ENCODE measurements at places on chromosomes 6 and 20.
A peak's percentile ranks its signal among the peaks of the same experiment; 100 is the strongest.

- no peaks in the 10 kb centered on the region for H3K36me3 ChIP-seq
- peaks cover 3% of the 10 kb centered on the region for H3K27me3 ChIP-seq
- DNase-seq = no peak
- H3K4me1 ChIP-seq = no peaks in the 10 kb centered on the region
Measured at GRCh38 chr6:71250099-71250602, 38.5 kb upstream of the OGFRL1 start.

- H3K4me1 ChIP-seq = peaks cover 10% of the 10 kb centered on the region
- DNase-seq = no peak
- no peak overlapping the region for H3K27ac ChIP-seq
- no peak overlapping the region for H3K4me3 ChIP-seq
Measured at GRCh38 chr6:4922488-4923037, 81.3 kb downstream of the RPP40 start.

DNA sequence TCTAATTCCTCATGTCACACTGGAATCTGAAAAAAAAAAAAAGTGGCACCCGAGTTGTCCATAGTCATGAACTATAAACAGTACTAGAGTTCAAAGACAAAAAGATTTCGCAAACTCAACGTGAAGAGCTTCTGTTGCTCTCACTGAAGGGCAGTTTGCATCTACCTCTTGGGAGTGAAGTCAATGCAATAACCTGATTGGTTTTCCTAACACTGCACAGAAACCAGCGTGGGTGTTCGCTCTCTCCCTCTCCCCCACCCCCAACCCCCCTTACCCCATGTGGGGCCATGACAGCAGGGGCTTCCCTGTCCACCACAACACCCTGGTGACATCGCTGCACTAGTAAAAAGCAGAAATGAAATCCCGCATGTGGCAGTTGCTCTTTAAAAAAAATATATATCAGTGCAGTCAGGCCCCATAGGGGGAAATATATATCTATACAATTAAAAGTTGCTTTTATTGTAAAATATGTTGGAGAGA lies 66.9 kb downstream of the GMPR start:
- no peak overlapping the region for H3K27ac ChIP-seq
- no peaks in the 10 kb centered on the region for H3K27me3 ChIP-seq
- no peak overlapping the region for H3K4me3 ChIP-seq
- peaks cover 3% of the 10 kb centered on the region for H3K4me1 ChIP-seq
- H3K36me3 ChIP-seq = peaks cover 28% of the 10 kb centered on the region

- no peaks in the 10 kb centered on the region for H3K4me1 ChIP-seq
- H3K27ac ChIP-seq = no peak overlapping the region
- H3K4me3 ChIP-seq = no peak overlapping the region
- no peak for DNase-seq
Measured at GRCh38 chr20:22928679-22929078, 106.4 kb upstream of the SSTR4 start.

DNA sequence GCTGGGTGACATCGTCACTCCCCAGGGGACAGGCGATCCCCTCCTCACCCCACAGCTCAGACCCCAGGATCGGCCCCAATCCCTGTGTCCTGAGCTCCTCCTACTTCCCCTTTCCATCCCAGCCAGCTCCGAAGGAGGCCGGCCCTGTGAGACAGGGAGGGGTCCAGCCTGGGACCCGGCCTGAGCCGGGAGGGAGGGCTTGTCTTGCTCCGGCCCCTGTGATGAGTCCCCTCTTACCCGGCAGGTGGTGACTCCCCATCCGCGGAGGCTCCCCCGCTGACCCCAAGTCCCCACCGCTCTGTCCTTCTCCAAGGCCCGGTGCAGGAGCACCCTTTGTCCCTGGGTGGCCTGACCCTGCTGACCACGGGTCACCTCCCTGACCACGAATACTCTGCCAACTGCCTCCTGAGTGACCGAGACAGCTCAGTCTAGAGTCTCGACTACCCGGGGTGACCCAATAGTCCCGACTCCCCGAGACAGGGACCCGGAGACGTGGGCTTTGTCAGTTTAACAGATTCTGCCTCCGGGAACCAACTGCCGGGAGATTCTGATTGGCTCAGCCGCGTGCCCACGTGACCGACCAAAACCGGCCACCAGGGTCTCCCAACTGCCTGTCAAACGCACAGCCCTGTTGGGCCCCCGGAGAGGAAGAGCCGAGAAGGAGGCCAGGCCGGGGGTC lies 187.4 kb upstream of the PROKR2 start:
- no peaks in the 10 kb centered on the region for H3K4me1 ChIP-seq
- peak overlapping the region; percentile 40 for H3K4me3 ChIP-seq
- peaks cover 16% of the 10 kb centered on the region for H3K27me3 ChIP-seq
- no peaks in the 10 kb centered on the region for H3K36me3 ChIP-seq
- no peak overlapping the region for H3K27ac ChIP-seq

- H3K27me3 ChIP-seq = no peaks in the 10 kb centered on the region
- H3K4me3 ChIP-seq = no peak overlapping the region
- H3K4me1 ChIP-seq = peaks cover 6% of the 10 kb centered on the region
- H3K36me3 ChIP-seq = peaks cover 40% of the 10 kb centered on the region
Measured at GRCh38 chr6:31641370-31641769, 11.1 kb downstream of the BAG6 start.

DNA sequence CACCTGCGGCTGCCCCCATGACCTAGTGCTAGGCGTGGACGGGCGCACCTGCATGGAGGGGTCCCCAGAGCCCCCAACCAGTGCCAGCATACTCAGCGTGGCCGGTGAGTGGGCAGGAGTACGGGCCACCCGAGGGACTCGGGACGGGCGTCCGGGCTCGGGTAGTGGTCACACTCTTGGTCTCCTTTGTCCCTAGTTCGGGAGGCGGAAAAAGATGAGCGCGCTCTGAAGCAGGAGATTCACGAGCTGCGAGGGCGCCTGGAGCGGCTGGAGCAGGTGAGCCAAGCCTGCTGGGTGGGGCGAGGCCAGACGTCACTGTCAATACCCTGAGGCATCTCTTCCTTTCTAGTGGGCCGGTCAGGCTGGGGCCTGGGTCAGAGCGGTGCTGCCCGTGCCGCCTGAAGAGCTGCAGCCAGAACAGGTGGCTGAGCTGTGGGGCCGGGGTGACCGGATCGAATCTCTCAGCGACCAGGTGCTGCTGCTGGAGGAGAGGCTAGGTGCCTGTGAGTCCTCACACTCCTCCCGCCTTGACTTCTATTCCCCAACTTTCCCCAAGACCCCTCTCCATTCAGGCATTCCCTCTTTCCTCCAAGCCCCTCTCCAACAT lies 2.9 kb downstream of the EGFL8 start:
- peaks cover 6% of the 10 kb centered on the region for H3K36me3 ChIP-seq
- no peaks in the 10 kb centered on the region for H3K4me1 ChIP-seq
- H3K4me3 ChIP-seq = no peak overlapping the region
- H3K27me3 ChIP-seq = no peaks in the 10 kb centered on the region
- no peak overlapping the region for H3K27ac ChIP-seq

DNA sequence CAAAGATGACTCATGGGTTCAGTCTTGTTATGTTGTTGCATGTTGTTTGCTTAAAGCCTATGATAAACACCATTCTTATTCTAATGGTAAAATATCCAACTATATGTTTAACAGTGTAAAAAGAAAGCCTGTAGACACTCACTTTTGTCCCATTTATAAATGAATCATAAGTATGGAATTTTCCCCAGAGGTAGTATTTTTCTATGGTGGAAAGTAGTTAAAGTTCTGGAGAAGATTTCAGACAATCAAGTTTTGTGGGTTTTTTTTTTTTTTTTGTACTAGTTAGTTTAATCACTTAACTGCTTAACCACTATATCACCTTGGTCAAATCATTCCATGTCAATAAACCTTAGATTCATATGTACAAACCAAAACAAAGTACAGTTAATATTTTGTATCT lies 35.8 kb downstream of the PTCHD4 start:
- DNase-seq = no peak
- H3K27ac ChIP-seq = no peak overlapping the region
- H3K36me3 ChIP-seq = no peaks in the 10 kb centered on the region
- H3K4me3 ChIP-seq = no peak overlapping the region
- peaks cover 2% of the 10 kb centered on the region for H3K27me3 ChIP-seq

DNA sequence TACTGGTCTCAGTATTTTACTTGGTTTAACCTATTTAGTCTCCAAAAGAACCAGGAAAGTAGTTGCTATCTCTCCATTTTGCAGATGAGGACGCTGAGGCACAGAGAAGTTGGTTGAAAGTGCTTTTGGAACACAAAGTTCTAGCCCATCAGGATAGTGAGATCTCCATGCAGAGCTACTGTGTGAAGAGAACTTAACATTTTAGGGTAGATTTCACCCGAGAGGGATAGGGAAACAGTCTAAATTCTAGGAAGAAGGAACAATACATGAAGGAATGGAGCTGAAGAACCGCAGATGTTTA lies 65.1 kb downstream of the PHACTR2 start:
- H3K36me3 ChIP-seq = no peaks in the 10 kb centered on the region
- no peaks in the 10 kb centered on the region for H3K27me3 ChIP-seq
- no peak overlapping the region for H3K4me3 ChIP-seq
- H3K4me1 ChIP-seq = no peaks in the 10 kb centered on the region
- H3K27ac ChIP-seq = no peak overlapping the region

- H3K36me3 ChIP-seq = no peaks in the 10 kb centered on the region
- no peak overlapping the region for H3K4me3 ChIP-seq
- H3K4me1 ChIP-seq = peaks cover 2% of the 10 kb centered on the region
- DNase-seq = no peak
- no peak overlapping the region for H3K27ac ChIP-seq
Measured at GRCh38 chr20:48404598-48404997, 423.2 kb downstream of the PREX1 start.

- peaks cover 13% of the 10 kb centered on the region for H3K27me3 ChIP-seq
- peaks cover 30% of the 10 kb centered on the region for H3K4me1 ChIP-seq
- DNase-seq = no peak
- peaks cover 20% of the 10 kb centered on the region for H3K36me3 ChIP-seq
Measured at GRCh38 chr6:146850238-146850896, 251.6 kb downstream of the ADGB start.

DNA sequence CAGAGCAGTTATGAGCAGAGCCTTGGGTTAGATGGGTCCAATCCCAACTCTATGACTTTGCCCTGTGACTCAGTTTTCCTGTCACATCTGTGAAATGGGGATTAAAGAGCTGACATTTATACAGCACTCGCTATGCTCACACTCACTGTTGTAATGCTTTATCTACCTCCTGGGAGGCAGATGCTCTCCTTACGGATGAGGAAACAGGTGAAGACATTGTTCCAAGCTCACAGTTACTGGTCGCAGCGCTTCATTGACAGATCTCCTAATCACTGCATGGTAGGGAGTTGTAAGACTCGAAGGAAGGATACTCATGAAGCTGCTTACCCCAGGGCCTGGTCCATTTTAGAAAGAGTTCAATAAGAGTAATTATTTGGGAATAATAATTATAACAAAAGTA lies 2.9 kb upstream of the MYLK2 start:
- no peak overlapping the region for H3K4me3 ChIP-seq
- H3K36me3 ChIP-seq = no peaks in the 10 kb centered on the region
- no peak for DNase-seq
- no peak overlapping the region for H3K27ac ChIP-seq

- no peak overlapping the region for H3K4me3 ChIP-seq
- no peaks in the 10 kb centered on the region for H3K4me1 ChIP-seq
- H3K27me3 ChIP-seq = no peaks in the 10 kb centered on the region
- H3K36me3 ChIP-seq = no peaks in the 10 kb centered on the region
- H3K27ac ChIP-seq = no peak overlapping the region
Measured at GRCh38 chr6:124099520-124099919, 295.9 kb downstream of the NKAIN2 start.

DNA sequence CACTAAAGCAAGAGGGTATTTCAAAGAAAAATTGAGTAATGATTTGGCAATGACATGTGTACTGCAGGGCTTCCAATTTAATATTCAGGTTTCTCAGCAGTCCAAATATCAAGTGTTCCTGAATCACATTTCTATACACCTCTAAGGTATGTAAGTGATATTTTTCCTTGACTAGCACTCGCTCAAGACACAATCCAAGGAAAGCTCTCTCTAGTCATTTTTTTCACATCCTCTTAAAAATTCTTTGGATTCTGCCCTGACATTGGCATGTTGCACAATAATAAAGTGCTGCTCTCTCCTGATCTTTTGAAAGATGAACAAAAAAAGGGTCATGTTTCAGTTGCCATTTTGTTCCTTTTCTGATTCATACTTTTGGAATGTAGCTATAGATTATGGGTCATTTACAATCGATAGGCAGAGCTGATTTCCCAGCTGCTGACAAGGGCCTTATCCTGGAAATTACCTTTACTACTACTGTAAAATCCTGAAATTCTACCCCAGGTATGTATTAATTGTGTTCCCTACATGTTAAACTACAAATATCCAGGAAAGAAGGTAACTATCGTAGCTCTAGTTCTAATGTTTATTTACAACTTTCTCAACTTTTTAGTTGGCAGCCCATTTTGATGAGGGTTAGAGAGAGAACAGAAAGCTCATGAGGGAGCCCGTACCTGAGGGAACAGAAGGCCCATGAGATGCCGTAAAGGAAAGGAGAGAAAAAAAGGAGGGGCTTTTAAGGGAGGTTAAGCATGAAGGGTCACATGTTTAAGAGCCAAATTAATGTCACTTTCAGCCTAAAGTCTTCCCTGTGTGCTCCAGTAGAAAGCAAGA lies 22.2 kb upstream of the ADGRG6 start:
- no peaks in the 10 kb centered on the region for H3K4me1 ChIP-seq
- no peak overlapping the region for H3K27ac ChIP-seq
- peaks cover 5% of the 10 kb centered on the region for H3K27me3 ChIP-seq
- DNase-seq = no peak
- H3K36me3 ChIP-seq = no peaks in the 10 kb centered on the region

GRCh38 chr20:47328129-47328528 lies 28.4 kb downstream of the ZMYND8 start:
- H3K4me1 ChIP-seq = peaks cover 20% of the 10 kb centered on the region
- H3K27ac ChIP-seq = no peak overlapping the region
- no peak for DNase-seq
- H3K27me3 ChIP-seq = no peaks in the 10 kb centered on the region

- H3K36me3 ChIP-seq = peaks cover 8% of the 10 kb centered on the region
- no peak overlapping the region for H3K4me3 ChIP-seq
- H3K27me3 ChIP-seq = peaks cover 5% of the 10 kb centered on the region
Measured at GRCh38 chr6:85417336-85417735, 32.5 kb upstream of the NT5E start.

- H3K27me3 ChIP-seq = peaks cover 49% of the 10 kb centered on the region
- no peak overlapping the region for H3K27ac ChIP-seq
- H3K36me3 ChIP-seq = peaks cover 5% of the 10 kb centered on the region
- H3K4me1 ChIP-seq = peaks cover 10% of the 10 kb centered on the region
- no peak overlapping the region for H3K4me3 ChIP-seq
Measured at GRCh38 chr20:18284805-18285533, 3.4 kb upstream of the ZNF133 start.

DNA sequence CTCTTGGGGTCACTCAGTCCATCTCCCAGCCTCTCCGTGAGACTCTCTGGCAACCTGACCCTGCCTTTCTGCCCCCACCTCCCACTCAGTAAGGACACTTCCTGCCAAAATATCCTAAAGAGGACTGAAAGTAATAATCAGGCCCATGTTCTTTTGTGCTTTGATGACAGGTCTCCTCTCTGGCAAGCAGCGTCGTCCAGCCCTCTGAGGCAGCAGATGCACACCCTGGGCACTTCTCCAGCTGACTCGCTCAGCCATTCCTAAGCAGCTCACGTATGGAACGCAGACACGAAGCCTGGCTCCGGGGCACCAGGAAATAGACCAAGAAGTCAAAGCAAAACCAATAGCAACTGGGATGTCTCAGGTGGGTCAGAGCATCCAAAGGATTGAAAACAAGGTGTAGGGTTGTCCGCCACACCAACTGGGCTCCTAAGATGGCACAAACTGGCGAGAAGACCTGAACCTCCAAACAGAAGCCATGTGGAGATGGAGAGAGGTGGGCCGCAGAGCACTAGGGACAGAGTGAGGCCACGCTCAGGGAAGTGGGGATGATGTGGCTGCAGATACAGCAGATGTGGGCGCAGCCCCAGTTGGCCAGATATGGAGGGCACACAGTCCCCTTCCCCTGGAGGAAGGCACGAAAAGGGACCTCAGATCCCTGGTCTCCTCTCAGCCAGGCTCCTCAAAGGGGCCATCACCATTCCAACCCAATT lies 99.3 kb downstream of the PRND start:
- no peak for DNase-seq
- no peak overlapping the region for H3K27ac ChIP-seq
- no peaks in the 10 kb centered on the region for H3K27me3 ChIP-seq
- H3K36me3 ChIP-seq = peaks cover 42% of the 10 kb centered on the region
- peaks cover 34% of the 10 kb centered on the region for H3K4me1 ChIP-seq

All from activated CD8-positive, alpha-beta memory T cell treated with anti-CD3 and anti-CD28 coated beads, Interleukin-2, amount 10 ng/mL, durations not matched to agents 7 days and 5 days (primary cell).